Uterine smooth muscle cell (primary cell): ENCODE measurements at places on chromosomes 5 and 9. TPM values are rescaled to one million over a fixed set of nuclear protein-coding genes. Genes with fewer than 3 reads are reported as not detected.

Gene SLC22A4
- total RNA-seq = 1.1 and 3.0 TPM in 2 replicates

Gene TMC1
- total RNA-seq = 0.62 and 2.1 TPM in 2 replicates

Gene UBAP1
- 28.6 and 33.0 TPM in 2 replicates for total RNA-seq

Gene SPATA6L
- total RNA-seq = 0.22 and 1.1 TPM in 2 replicates

Gene CD274
- 10.5 and 17.7 TPM in 2 replicates for total RNA-seq

Gene ADCY2
- total RNA-seq = under 0.01 and 0.22 TPM in 2 replicates

Gene POU5F2
- 1.00 and 1.4 TPM in 2 replicates for total RNA-seq

Gene C9
- 0.55 and 1.1 TPM in 2 replicates for total RNA-seq

Gene SHC3
- 10.2 and 25.5 TPM in 2 replicates for total RNA-seq

Gene DCANP1
- not detected in 2 replicates for total RNA-seq

Gene NMUR2
- total RNA-seq = under 0.01 TPM in 1 of 2 replicates, not detected in the other

Gene NUTM2F
- not detected in 2 replicates for total RNA-seq

Gene PCDHB6
- under 0.01 TPM in 2 replicates for total RNA-seq

Gene CCNH
- total RNA-seq = 79.7 and 108 TPM in 2 replicates

Gene LCN10
- not detected in 2 replicates for total RNA-seq

Gene SCGB3A2
- not detected in 2 replicates for total RNA-seq

Gene PDLIM4
- 54.0 and 107 TPM in 2 replicates for total RNA-seq

Gene DIPK1B
- total RNA-seq = 0.22 and 1.1 TPM in 2 replicates

Gene STC2
- 120 and 287 TPM in 2 replicates for total RNA-seq

Gene CDKN2B-AS1
- 4.1 and 4.9 TPM in 2 replicates for total RNA-seq

Gene FOXD4L6
- 0.11 and 0.12 TPM in 2 replicates for total RNA-seq

Gene LIFR
- total RNA-seq = 12.9 and 13.6 TPM in 2 replicates

Gene CCDC69
- 1.5 and 2.0 TPM in 2 replicates for total RNA-seq

Gene PCA3
- total RNA-seq = under 0.01 TPM in 2 replicates

Gene IFNA2
- total RNA-seq = not detected in 2 replicates

Gene PCDHB11
- total RNA-seq = under 0.01 TPM in 1 of 2 replicates, not detected in the other

Gene RAB3C
- total RNA-seq = not detected in 2 replicates

Gene ISOC1
- 31.2 and 52.2 TPM in 2 replicates for total RNA-seq

Gene NEURL1B
- total RNA-seq = 4.7 and 11.4 TPM in 2 replicates

Gene CDX1
- total RNA-seq = 0.12 TPM in 1 of 2 replicates, not detected in the other

Gene TMEM232
- total RNA-seq = 1.9 and 2.0 TPM in 2 replicates

Gene CNTLN
- 12.1 and 15.5 TPM in 2 replicates for total RNA-seq

Gene PRSS3
- total RNA-seq = 22.4 and 82.3 TPM in 2 replicates

Gene OR13F1
- total RNA-seq = not detected in 2 replicates

Gene OLFM1
- total RNA-seq = 2.7 and 4.0 TPM in 2 replicates

Gene OR1Q1
- not detected in 2 replicates for total RNA-seq

Gene TNFSF8
- total RNA-seq = not detected in 2 replicates

Gene CAMK4
- total RNA-seq = 5.0 and 10.8 TPM in 2 replicates

Gene SPINK1
- total RNA-seq = 0.33 TPM in 1 of 2 replicates, not detected in the other

Gene SLC45A2
- under 0.01 TPM in 2 replicates for total RNA-seq

Gene DEPDC1B
- total RNA-seq = 4.2 and 20.7 TPM in 2 replicates

Gene F12
- total RNA-seq = 0.22 and 0.50 TPM in 2 replicates

Gene G3BP1
- 201 and 307 TPM in 2 replicates for total RNA-seq

Gene ADRB2
- 0.12 and 0.22 TPM in 2 replicates for total RNA-seq

Gene DIRAS2
- total RNA-seq = 0.11 and 1.4 TPM in 2 replicates
